ENCODE measurements at places on chromosomes 6 and 20. TPM values are rescaled to one million over a fixed set of nuclear protein-coding genes. Genes with fewer than 3 reads are reported as not detected.

HDGFL1 gene
- total RNA-seq: not detected

- H3K36me3 ChIP-seq: no peaks in the 10 kb centered on the region
- no peak for DNase-seq
- H3K4me1 ChIP-seq: no peaks in the 10 kb centered on the region
- H3K27me3 ChIP-seq: peaks cover 4% of the 10 kb centered on the region
Measured at GRCh38 chr6:70231311-70231710, 71.6 kb downstream of the COL9A1 start.

DNA sequence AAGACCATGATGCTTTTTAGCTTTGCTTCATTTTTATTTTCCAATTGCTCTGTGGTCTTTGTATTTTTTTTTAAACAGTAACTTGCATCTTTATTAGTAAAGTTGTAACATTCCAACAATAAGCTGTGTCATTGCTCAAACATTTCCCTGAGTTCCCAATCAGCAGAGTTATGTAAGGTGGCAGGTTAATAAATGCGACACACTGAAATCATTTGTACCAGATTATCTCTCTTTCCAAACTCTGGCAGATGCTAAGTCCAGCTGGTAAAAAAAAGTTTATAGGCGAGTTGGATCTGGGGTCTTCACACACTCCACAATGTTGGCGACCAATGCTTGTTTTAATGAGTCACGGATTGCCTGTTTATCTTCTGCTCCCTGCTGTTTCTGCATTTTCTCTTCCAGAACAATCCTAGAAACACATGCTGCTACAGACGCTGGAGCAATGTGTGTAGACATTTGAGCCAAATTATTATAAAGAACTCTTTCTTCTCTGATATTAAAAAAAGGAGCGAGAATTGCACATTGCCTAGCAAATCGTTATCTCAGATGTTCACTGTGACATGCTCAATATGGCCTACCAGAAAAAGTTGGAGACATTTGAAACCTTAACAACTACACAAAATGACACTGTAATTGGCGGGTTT is 113.6 kb upstream of the IFNGR1 start:
- H3K27ac ChIP-seq: no peak overlapping the region
- H3K4me3 ChIP-seq: no peak overlapping the region
- H3K27me3 ChIP-seq: peaks cover 7% of the 10 kb centered on the region
- no peak for DNase-seq
- no peaks in the 10 kb centered on the region for H3K4me1 ChIP-seq

- no peak overlapping the region for H3K4me3 ChIP-seq
- H3K4me1 ChIP-seq: no peaks in the 10 kb centered on the region
- no peak overlapping the region for H3K27ac ChIP-seq
- H3K27me3 ChIP-seq: no peaks in the 10 kb centered on the region
Measured at GRCh38 chr6:165110860-165111259, 198.5 kb downstream of the C6orf118 start.

DNA sequence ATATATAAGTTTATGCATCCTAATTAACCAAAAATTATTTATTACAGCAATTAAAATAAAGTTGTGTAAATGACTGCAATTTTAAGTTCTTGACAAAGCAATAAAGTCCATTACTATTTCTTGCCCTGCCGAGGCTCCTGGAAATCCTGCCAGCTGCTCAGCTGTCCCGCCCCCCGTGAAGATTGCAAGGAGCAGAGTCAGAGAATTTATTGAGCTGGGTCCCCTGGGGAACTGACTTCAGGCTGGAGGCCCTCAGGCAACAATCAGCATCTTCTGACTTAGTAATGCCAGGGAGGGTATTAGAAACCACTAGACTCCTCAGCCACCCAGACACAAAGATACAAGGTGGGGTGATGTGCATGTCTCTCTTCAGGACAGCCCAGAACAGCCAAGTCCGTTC is 92.3 kb downstream of the EDN3 start:
- no peaks in the 10 kb centered on the region for H3K36me3 ChIP-seq
- no peak for DNase-seq
- no peak overlapping the region for H3K27ac ChIP-seq
- no peaks in the 10 kb centered on the region for H3K27me3 ChIP-seq
- no peak overlapping the region for H3K4me3 ChIP-seq

GRCh38 chr20:31914170-31914569 is 37.7 kb downstream of the PDRG1 start:
- no peak overlapping the region for H3K27ac ChIP-seq
- H3K4me3 ChIP-seq: no peak overlapping the region
- H3K27me3 ChIP-seq: peaks cover 12% of the 10 kb centered on the region
- H3K4me1 ChIP-seq: no peaks in the 10 kb centered on the region
